Breast epithelium (tissue), 4 donors: ENCODE measurements at places on chromosomes 5 and 9.

DNA sequence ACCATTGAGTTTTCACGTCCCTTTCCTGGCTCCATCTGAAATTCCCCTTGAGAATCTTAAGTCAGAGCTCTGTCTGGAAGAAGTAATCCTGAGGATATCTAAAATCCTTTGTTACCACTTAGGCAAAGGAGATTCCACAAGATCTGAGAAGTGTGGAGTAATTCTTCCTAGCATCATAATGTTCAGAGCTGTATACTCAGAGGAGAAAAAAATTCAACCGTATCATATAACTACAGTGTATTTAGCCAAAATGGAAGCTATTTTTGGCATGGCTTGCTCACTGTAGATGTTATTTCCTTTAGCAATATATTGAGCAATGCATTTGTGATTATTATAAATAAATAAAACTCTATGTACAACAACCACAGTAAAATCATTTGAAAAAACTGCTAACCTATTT is 1858.4 kb downstream of the EFNA5 start:
- H3K27me3 ChIP-seq, result no peaks in the 10 kb centered on the region
- no peak for DNase-seq
- no peak overlapping the region for H3K27ac ChIP-seq

DNA sequence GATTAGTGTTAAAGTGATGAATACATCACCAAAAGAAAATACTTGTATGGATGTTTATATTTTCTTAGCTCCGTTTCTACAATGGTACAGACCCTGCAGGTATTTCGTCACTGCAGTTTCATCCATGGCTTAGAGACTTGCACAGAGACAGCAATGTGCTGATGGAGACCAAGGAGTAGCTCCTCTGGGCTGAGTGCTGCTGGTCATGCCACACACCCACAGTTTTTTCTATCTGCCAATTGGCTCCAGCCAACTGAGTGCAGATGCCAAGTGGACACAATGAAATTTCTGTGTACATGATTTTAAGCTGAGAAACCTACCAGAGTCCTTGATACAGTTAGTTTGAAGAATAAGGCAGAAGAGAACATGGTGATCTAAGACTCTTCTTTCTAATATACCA is 145.9 kb upstream of the ADCY2 start:
- no peaks in the 10 kb centered on the region for H3K4me1 ChIP-seq
- H3K36me3 ChIP-seq, result no peaks in the 10 kb centered on the region
- H3K27me3 ChIP-seq, result no peaks in the 10 kb centered on the region
- no peak overlapping the region for H3K4me3 ChIP-seq

DNA sequence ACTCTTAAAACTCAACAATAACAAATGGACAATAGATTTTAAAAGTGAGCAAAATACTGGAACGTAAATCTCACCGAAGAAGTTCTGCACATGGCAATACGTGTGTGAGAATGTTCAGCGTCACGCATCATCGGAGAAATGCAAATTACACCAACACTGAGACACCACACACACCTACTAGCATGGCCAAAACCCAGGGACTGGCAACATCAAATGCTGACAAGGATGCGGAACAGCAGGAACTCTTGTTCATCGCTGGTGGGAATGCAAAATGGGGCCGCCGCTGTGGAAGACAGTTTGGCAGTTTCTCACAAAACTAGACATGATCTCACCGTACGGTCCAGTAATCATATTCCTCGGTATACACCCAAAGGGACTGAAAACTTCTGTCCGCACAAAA is 21.6 kb upstream of the CLPTM1L start:
- H3K27me3 ChIP-seq, result peaks cover 51% of the 10 kb centered on the region
- no peaks in the 10 kb centered on the region for H3K36me3 ChIP-seq

- no peak for DNase-seq
- H3K36me3 ChIP-seq, result no peaks in the 10 kb centered on the region
- H3K4me3 ChIP-seq, result no peak overlapping the region
- peak overlapping the region; percentile 83 for H3K27ac ChIP-seq
- no peaks in the 10 kb centered on the region for H3K4me1 ChIP-seq
Measured at GRCh38 chr9:33329979-33330378, 39.7 kb downstream of the NFX1 start.

DNA sequence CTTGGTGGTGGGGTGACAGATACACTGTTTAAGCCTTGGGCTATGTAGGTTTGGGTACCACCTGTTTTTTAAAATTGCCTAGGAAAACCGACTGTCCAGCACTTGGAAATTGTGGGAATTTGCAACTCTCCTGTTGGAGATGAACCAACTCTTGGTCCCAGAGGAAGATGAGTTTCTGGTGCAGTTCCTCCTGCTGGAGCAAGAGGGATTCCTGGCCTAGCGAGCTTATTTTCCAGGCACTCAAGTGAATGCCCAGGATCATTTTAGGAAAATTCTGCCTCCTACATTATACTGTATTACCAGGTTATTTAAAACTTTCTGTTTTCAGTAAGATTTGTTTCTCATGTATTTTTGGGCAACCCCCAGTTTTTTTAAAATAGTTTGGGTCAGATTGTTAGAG is 33.7 kb downstream of the AP3S1 start:
- no peaks in the 10 kb centered on the region for H3K36me3 ChIP-seq
- H3K4me3 ChIP-seq, result no peak overlapping the region
- H3K4me1 ChIP-seq, result no peaks in the 10 kb centered on the region
- no peak for DNase-seq
- H3K27ac ChIP-seq, result no peak overlapping the region

GRCh38 chr5:169812786-169813185 is 167.5 kb downstream of the INSYN2B start:
- no peak for DNase-seq
- H3K4me3 ChIP-seq, result no peak overlapping the region
- no peaks in the 10 kb centered on the region for H3K36me3 ChIP-seq
- H3K27ac ChIP-seq, result no peak overlapping the region
- no peaks in the 10 kb centered on the region for H3K27me3 ChIP-seq

- H3K27me3 ChIP-seq, result no peaks in the 10 kb centered on the region
- H3K27ac ChIP-seq, result no peak overlapping the region
- no peaks in the 10 kb centered on the region for H3K4me1 ChIP-seq
- no peak overlapping the region for H3K4me3 ChIP-seq
Measured at GRCh38 chr9:7819984-7820383, 20.4 kb upstream of the DMAC1 start.

DNA sequence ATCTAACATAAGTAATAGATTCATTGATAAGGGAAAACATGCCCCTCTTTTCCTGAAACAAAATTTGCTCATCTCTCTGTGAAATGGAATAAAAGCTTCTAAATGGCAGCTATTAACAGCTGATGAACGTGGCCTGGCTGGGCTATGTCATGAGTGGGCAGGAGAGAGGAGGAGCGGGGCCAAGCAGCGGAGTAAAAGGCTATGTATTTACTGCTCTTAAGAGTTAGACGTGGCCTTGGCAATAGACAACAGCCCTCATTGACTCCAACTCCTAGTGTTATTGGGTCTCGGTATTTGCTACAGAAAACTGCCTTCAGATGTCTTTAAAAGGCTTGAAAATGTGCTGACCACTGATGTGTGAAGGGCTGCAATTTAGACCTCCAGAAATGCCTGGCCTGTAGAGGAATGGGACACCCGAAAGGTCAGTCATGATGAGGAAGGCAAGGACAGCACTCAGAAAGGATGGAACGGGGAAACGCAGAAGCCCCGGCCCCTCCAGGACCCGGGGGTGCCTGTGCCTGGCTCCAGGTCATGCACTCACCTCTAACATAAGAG is 116.8 kb downstream of the PDZD2 start:
- no peak overlapping the region for H3K4me3 ChIP-seq
- no peaks in the 10 kb centered on the region for H3K36me3 ChIP-seq
- no peak for DNase-seq
- H3K27me3 ChIP-seq, result no peaks in the 10 kb centered on the region

DNA sequence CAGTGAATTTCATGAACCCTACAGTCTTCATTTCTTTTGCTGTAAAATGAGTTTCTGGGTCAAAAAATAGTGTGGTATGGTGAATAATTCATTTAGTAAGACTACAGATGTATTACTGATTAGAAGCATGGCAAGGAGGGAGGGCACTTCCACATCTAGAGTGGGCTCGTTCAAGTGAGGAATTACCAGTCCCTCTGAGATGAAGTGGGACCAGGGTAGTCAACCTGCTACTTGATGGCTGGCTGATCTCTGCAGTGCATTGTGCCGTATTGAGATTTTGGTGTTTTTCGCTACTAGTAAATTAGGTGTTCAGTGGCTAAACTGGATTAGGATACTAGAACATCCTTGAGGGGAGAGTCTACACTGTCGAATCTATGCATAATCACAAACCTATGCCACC is 10.8 kb downstream of the CDC37L1 start:
- H3K36me3 ChIP-seq, result peaks cover 3% of the 10 kb centered on the region
- no peak for DNase-seq
- no peak overlapping the region for H3K4me3 ChIP-seq
- H3K27ac ChIP-seq, result peak overlapping the region; percentile 39

DNA sequence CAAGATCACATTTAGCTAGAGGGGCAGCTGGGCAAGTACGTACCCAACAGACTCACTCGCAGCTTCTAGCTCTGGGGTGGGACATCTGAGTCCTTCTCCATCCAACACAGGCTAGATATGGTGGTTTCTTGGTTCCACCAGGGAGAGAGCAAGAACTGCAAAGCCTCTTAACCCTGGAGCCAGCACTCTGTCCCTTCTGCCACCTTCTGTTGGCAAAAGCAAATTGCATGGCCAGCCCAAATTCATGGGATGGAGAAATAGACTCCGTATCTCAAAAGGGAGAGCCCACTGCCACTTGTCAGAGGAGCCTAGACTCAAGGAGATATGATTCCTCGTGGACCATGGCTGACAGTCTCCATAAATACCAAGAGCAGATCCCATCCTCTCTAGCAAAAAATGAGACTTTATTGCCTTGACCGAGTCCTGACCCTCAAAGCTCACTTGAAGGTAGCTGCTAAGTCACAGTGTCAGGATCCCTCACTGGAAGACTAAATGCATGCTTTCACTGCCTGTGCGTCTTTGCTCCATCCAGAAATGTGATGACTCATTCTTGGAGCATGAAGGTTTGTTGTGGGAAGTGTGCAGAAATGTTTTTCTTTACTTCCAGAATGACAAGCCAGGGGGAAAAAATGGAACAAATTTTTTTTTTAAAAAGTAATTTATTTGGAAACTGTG is 28.8 kb upstream of the ROR2 start:
- no peaks in the 10 kb centered on the region for H3K36me3 ChIP-seq
- no peak overlapping the region for H3K27ac ChIP-seq
- no peaks in the 10 kb centered on the region for H3K27me3 ChIP-seq
- DNase-seq, result no peak
- H3K4me1 ChIP-seq, result no peaks in the 10 kb centered on the region
- no peak overlapping the region for H3K4me3 ChIP-seq

GRCh38 chr5:98927242-98927988 is 1.4 kb downstream of the CHD1 start:
- H3K27me3 ChIP-seq, result no peaks in the 10 kb centered on the region
- H3K4me3 ChIP-seq, result peak overlapping the region; percentile 81
- H3K4me1 ChIP-seq, result no peaks in the 10 kb centered on the region
- H3K36me3 ChIP-seq, result no peaks in the 10 kb centered on the region
- DNase-seq, result peak; percentile 59

GRCh38 chr9:126788634-126789349 is 16.0 kb upstream of the ZBTB43 start:
- H3K36me3 ChIP-seq, result no peaks in the 10 kb centered on the region
- no peaks in the 10 kb centered on the region for H3K27me3 ChIP-seq
- H3K4me3 ChIP-seq, result no peak overlapping the region
- H3K4me1 ChIP-seq, result no peaks in the 10 kb centered on the region

DNA sequence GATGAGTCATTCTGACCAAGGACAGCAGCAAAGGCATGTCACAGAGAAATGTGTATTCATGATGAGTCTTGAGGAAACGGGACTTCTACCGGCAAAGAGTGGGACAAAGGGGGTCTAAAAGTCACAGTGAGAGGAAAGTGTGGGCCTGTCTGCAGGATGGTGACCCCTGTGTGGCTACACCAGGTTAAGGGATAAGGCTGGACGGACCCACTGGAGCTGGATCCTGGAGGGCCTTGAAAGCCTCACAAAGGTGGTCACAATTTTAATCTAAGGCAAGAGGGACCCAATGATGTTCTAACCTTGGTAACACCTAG is 176.5 kb downstream of the CDK5RAP2 start:
- peaks cover 21% of the 10 kb centered on the region for H3K36me3 ChIP-seq
- H3K4me1 ChIP-seq, result no peaks in the 10 kb centered on the region
- DNase-seq, result no peak
- H3K27ac ChIP-seq, result no peak overlapping the region
